Endothelial cell (in vitro differentiated cells): ENCODE measurements at places on chromosomes 4 and X. TPM values are rescaled to one million over a fixed set of nuclear protein-coding genes. Genes with fewer than 3 reads are reported as not detected.

Gene RNF212
- total RNA-seq = 3.3 TPM

Gene HSFX2
- total RNA-seq = 2.0 TPM

- no peak overlapping the region for H3K4me3 ChIP-seq
- peaks cover 10% of the 10 kb centered on the region for H3K4me1 ChIP-seq
Observed at GRCh38 chrX:150062292-150063137, 124.2 kb upstream of the EOLA2 start.

DNA sequence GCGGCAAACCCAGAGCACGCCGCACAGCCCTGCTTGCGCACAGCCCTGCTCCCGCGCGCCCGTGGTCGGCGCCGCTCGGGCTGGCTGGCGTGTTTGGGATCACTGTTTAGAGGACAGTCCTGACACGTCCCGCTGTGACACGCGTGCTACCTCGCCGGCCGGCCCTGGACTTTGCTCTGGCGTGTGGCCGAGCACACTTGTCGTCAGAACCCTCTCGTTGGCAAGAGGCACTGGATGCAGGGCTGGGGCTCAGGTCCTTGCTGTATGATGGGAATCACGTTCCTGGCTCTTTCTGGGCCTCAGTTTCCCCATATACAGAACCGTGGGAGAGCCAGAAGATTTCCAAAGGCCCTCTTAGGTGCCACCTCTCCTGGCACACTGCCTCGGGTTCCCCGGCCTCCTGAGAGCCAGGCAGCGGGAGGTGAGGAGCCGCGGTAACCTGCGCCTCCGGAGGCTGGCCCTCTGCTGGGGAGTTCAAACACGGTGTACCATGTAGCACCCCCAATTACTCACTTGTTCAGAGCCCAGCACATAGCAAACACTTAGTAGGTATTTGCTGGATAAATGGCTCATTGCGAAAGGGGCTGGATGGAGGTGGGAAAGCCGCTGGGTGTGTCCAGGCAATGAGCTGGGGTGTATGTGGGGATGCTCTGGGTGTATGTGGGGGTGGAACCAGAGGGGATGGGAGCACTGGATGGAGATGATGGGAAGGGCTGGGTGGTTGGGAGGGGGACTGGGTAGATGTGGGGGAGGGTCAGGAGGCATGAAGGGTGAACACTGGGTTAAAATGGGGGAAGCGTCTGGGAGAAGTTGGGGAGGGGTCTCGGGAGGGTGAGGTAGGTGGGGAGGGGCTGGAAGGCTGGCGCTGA is 76.6 kb downstream of the HTRA3 start:
- H3K36me3 ChIP-seq = no peaks in the 10 kb centered on the region
- H3K27me3 ChIP-seq = peaks cover 3% of the 10 kb centered on the region
- no peaks in the 10 kb centered on the region for H3K4me1 ChIP-seq
- H3K4me3 ChIP-seq = no peak overlapping the region

Gene VSIG1
- 0.56 TPM for total RNA-seq

DNA sequence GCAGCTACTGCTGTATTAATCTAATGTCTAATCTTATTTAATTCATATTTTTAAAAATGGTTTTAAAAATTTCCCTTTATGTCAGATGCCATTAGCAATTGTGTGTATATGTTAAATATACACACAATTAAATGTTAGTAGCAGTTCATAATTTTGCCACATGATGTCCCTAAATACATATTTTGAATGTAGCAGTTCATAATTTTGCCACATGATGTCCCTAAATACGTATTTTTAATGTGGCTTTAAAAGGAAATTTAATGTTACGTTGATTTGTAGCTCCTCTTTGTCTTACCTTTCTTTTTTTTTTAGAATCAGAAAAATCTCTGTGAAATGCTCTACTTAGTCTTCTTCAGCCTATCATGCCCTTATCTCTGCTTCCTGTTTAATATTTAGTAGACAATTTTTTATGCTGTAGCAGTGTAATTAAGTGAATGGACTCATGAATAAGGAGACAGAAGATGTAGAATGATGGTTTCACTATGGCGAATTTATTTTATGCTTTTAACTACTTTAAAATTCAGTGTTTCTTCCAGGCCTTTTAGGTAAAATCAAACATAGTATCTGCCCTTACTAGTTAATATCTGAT is 26.1 kb downstream of the RBM46 start:
- H3K4me3 ChIP-seq = no peak overlapping the region
- no peak for DNase-seq
- H3K27ac ChIP-seq = no peak overlapping the region

DNA sequence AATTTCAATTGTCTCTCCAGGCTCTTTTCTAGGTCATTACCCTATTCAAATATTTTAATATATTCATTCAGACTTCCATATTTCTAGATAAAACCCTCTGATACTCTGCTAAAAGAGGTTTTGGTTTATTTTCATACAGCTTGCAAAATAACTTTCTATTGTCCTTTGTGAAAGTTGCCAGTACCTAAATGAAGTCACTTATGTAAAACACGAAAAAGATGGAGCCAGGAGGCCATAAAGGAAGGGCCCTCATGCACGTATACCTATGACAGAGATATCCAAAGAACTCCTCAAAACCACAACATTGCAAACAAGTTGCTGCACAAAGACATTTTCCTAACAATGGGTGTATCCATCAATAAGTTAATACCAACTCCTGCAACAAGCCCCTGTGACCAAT is 25.7 kb upstream of the ELOVL6 start:
- no peak for DNase-seq
- peaks cover 5% of the 10 kb centered on the region for H3K36me3 ChIP-seq
- H3K4me3 ChIP-seq = no peak overlapping the region
- no peak overlapping the region for H3K27ac ChIP-seq
- H3K27me3 ChIP-seq = peaks cover 2% of the 10 kb centered on the region

Gene NEIL3
- 1.7 TPM for total RNA-seq

Gene LARP7
- total RNA-seq = 36.8 TPM

Gene SPARCL1
- total RNA-seq = 3.3 TPM

GRCh38 chrX:12903646-12904045 is 2.8 kb upstream of the TLR8 start:
- no peaks in the 10 kb centered on the region for H3K36me3 ChIP-seq
- H3K4me3 ChIP-seq = no peak overlapping the region
- H3K27ac ChIP-seq = no peak overlapping the region
- H3K27me3 ChIP-seq = no peaks in the 10 kb centered on the region

DNA sequence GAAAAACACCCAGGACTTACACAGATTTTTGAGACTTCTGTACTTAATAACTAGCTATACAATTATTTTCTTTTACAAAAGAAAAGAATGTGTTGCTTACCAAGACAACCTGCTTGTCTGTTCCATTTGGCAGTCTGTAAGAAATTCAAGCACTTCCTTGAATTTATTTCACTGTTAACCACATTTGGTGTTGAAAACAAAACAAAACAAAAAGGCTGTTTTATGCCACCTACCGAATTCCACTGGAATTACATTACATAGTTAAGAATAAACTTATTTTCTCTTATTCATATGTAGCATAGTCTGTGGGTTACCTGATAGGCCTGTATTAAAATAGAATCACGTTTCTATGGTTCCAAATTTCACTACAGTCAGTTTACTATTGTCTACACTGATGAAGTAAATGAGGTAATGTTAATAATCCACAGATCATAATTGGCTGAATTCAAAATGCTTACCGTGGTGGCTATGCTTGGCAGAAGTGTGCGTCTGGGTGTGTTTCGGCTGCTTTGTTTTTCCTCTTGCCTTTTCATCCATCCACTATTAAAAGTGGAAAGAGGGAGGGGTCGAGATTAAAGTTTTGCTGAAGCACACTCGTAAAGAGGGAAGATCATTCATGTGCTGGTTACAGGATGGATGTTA is at the start of gene TLR1:
TLR1 (minus strand) TSS at position 138 of the 642 bp plus-strand sequence. CDS start 5,960 bp downstream, outside the sequence.
- H3K4me1 ChIP-seq = no peaks in the 10 kb centered on the region
- no peaks in the 10 kb centered on the region for H3K27me3 ChIP-seq

Gene CT55
- 0.21 TPM for total RNA-seq

DNA sequence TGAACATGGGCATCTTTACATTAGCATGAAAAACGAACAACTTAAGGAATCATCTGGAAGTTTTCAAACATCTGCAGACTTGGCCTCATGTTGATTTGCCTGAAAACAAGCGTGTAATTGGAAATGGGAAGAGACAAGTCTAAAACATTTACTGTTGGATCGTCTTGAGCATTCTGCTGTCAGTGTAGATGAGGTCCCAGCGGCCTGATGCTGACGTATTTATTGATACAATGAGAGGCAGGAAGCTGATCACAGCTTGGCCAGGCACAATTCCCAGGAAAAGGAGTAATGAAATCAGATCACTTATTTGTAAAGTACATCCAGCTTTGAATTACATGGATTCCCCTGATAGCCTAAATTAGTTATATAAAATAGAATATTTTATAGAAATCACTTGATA is 210.6 kb downstream of the CLCN4 start:
- peaks cover 1% of the 10 kb centered on the region for H3K27me3 ChIP-seq
- no peak overlapping the region for H3K27ac ChIP-seq
- H3K36me3 ChIP-seq = no peaks in the 10 kb centered on the region
- H3K4me3 ChIP-seq = no peak overlapping the region

DNA sequence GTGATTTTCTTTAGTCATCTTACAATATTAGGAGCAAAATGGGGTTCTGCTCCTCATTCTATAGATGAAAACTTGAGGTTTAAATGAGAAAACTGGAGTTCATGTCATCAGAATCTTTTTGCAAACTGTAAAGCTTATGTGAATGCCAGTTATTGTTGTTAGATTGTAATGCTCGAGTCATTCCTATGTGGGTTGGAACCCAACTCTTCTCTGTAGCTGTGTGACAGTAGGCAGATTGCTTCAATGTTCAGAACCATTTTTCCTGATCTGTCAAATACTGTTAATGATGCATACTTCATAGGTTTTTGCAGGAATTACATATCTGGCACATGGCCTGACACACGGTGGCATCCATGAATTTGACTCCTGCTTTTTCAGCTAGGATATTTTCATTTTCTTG is 178.9 kb downstream of the RAPGEF2 start:
- H3K4me1 ChIP-seq = peaks cover 9% of the 10 kb centered on the region
- H3K27me3 ChIP-seq = peaks cover 11% of the 10 kb centered on the region
- peaks cover 8% of the 10 kb centered on the region for H3K36me3 ChIP-seq

- H3K27ac ChIP-seq = no peak overlapping the region
- no peak overlapping the region for H3K4me3 ChIP-seq
- no peaks in the 10 kb centered on the region for H3K27me3 ChIP-seq
Observed at GRCh38 chr4:142316913-142317312, 529.2 kb downstream of the INPP4B start.

GRCh38 chrX:71256856-71257255 is 2.9 kb upstream of the ZMYM3 start:
- DNase-seq = no peak
- peaks cover 3% of the 10 kb centered on the region for H3K27me3 ChIP-seq
- H3K4me1 ChIP-seq = peaks cover 11% of the 10 kb centered on the region
- no peak overlapping the region for H3K4me3 ChIP-seq
- no peaks in the 10 kb centered on the region for H3K36me3 ChIP-seq
